ENCODE measurements at places on chromosomes 2 and 18. TPM values are rescaled to one million over a fixed set of nuclear protein-coding genes. Genes with fewer than 3 reads are reported as not detected.

NEUROD1 gene
- not detected for total RNA-seq

CCDC121 gene
- total RNA-seq = 1.7 TPM

ACOXL gene
- not detected for total RNA-seq

NPC1 gene
- total RNA-seq = 325 TPM

BUB1 gene
- total RNA-seq = 20.4 TPM

DUSP2 gene
- total RNA-seq = 2.3 TPM

POTEC gene
- not detected for total RNA-seq

OTX1 gene
- total RNA-seq = not detected

KLHL30 gene
- not detected for total RNA-seq

TIGD1 gene
- total RNA-seq = 2.6 TPM

MTLN gene
- total RNA-seq = 41.5 TPM

FOXD4L1 gene
- 0.12 TPM for total RNA-seq

DOCK10 gene
- total RNA-seq = 113 TPM

KCTD18 gene
- total RNA-seq = 32.9 TPM

DES gene
- 858 TPM for total RNA-seq

Measured in uterine smooth muscle cell (primary cell).